ENCODE measurements at places on chromosomes 3 and 15. TPM values are rescaled to one million over a fixed set of nuclear protein-coding genes. Genes with fewer than 3 reads are reported as not detected.

CLRN1 gene
- total RNA-seq = not detected

SPRED1 gene
- 3.7 TPM for total RNA-seq

TM4SF18 gene
- total RNA-seq = 7.4 TPM

HDC gene
- 0.09 TPM for total RNA-seq

IL17RC gene
- total RNA-seq = 32.3 TPM

IL5RA gene
- total RNA-seq = not detected

SLC12A1 gene
- not detected for total RNA-seq

TRPM1 gene
- total RNA-seq = not detected

SNX33 gene
- 6.7 TPM for total RNA-seq

TMEM45A gene
- 3.6 TPM for total RNA-seq

DLL4 gene
- total RNA-seq = 15.7 TPM

SLC2A2 gene
- 0.26 TPM for total RNA-seq

ATP13A4 gene
- not detected for total RNA-seq

ASB14 gene
- total RNA-seq = 1.9 TPM

SETD2 gene
- total RNA-seq = 35.7 TPM

ALDH1A2 gene
- total RNA-seq = 3.5 TPM

COL7A1 gene
- total RNA-seq = 1.2 TPM

NKIRAS1 gene
- 29.6 TPM for total RNA-seq

CCR3 gene
- not detected for total RNA-seq

SQOR gene
- total RNA-seq = 140 TPM

SLC9A9 gene
- total RNA-seq = 8.2 TPM

XCR1 gene
- not detected for total RNA-seq

EFCC1 gene
- 0.26 TPM for total RNA-seq

TMEM212 gene
- total RNA-seq = not detected

GHSR gene
- total RNA-seq = not detected

C3orf80 gene
- total RNA-seq = not detected

HDAC11 gene
- 14.8 TPM for total RNA-seq

CD86 gene
- 0.92 TPM for total RNA-seq

OR5K2 gene
- total RNA-seq = not detected

LARP6 gene
- 14.8 TPM for total RNA-seq

SSR3 gene
- 50.9 TPM for total RNA-seq

SLC28A2 gene
- not detected for total RNA-seq

A4GNT gene
- total RNA-seq = not detected

FBXL2 gene
- 1.9 TPM for total RNA-seq

TLR9 gene
- 0.41 TPM for total RNA-seq

FEM1B gene
- total RNA-seq = 158 TPM

ZPLD1 gene
- total RNA-seq = 0.07 TPM

ROPN1 gene
- total RNA-seq = not detected

KCNAB1 gene
- 3.6 TPM for total RNA-seq

Data from gastrocnemius medialis (tissue), 4 donors.